SJCRH30 (cell line): ENCODE measurements at places on chromosomes 1 and 21.

GRCh38 chr1:231706934-231707333 lies 80.3 kb downstream of the DISC1 start:
- DNase-seq: no peak

GRCh38 chr1:25503551-25504426 lies 39.6 kb upstream of the LDLRAP1 start:
- peak; percentile 71 for DNase-seq

- DNase-seq: no peak
Measured at GRCh38 chr1:71438626-71439025, 357.8 kb upstream of the ZRANB2 start.

DNA sequence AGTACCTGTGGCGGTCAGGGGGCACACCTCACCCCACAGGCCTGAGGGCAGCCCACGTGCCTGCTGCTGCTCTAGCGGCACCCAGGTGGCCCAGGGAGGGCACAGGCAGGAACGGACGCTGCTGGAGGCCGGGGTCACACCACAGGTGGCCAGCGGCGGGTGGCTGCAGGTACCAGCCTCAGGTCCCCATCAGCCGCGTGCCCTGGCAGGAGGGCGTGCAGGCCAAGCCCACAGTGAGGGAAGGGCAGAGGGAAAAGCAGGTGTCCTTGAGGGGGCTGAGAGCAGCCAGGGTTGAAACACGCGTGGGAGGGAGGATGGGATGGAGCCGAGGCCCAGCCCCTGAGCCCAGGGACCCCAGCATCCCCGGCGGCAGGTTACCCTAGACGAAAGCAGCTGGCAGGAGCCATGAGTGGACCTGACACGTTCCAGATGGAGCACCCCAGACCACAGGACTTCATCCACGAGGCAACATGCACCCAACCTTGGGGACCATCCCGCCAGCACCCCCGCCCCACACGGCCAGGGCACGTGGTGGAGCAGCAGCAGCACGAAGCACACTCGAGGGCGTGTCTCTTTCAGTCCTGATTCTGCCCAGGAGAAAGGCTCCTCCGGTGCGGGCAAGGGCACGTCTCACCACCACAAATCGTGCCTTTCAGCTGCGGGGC lies 3.7 kb downstream of the SLC19A1 start:
- DNase-seq: no peak

- no peak for DNase-seq
Measured at GRCh38 chr1:11461531-11462137, 17.3 kb upstream of the DISP3 start.

- no peak for DNase-seq
Measured at GRCh38 chr1:19643121-19643520, 990 bp upstream of the NBL1 start.

DNA sequence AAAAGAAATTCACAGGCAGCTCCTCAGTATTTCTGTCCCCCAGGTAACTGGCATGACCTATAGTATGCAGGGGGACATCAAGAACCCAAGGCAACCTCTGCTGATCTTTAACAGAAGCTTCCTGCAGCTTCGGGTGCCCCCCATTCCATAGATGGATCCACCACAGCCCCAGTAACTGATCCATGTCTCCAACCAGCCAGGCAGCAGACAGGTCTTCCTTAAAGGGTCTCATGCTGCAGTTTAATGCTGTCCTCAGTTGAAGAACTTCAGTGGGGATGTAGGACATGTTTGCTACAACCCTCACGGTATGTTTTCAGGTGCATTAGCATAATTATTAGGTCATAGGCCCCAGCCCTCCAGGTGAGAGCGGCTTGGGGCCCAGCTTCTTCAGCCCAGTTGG lies 90.9 kb upstream of the OLIG2 start:
- no peak for DNase-seq

DNA sequence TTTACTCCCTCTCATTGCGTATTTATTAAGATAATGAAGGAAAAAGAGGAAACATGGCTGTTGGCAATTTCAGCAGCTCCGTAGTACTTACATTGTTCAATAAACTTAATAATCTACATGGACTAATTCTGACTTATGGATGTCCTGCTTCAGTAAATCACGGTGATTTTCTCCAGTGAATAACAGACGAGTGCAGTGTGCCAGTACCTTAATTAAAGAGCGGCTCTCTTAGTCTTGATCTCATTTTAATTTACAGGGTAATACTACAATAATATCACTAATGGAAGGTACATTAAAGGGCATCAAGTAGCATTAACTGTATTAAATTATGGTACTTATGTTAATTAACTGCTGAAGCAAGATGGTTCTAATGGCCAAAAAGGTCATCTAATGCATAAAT lies 187.2 kb downstream of the NTNG1 start:
- DNase-seq: no peak

- no peak for DNase-seq
Measured at GRCh38 chr1:103275725-103276124, 167.4 kb upstream of the COL11A1 start.

- peak; percentile 16 for DNase-seq
Measured at GRCh38 chr1:181655756-181656155, 172.4 kb downstream of the CACNA1E start.

DNA sequence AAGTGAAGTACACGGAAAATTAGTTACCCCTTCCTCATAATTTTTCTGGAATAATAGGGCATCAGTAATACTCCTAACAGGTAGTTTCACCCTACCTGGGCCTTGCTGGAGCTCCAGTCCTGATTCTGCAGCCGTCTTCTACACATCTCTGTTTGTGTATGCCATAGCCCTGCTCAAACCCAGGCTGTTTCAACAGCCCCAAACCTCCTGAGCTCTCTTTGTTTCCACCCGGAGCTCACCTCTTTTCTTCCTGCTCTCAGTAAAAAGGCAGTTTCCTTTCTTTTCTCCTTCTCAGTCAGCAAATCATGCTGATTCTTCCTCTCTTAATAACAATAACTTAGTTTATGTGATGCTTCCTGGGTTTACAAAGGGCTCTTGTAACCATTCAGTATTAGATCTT lies 355.1 kb upstream of the RUNX1 start:
- DNase-seq: no peak

DNA sequence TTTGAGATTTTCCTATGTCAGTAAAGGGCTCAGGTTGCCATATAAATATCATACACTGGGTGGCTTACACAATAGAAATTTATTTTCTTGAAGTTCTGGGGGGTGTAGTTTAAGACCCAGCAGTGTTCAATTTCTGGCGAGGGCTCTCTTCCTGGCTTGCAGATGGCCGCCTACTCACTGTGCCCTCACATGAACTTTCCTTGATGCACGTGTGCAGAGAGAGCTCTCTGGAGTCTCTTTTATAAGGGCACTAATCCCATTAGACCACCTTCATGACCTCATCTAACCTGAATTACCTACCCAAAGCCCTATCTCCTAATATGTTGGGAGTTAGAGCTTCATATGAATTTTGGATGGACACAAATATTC lies 21.1 kb downstream of the TMEM51 start:
- DNase-seq: no peak

- DNase-seq: peak; percentile 81
Measured at GRCh38 chr1:7046314-7046713, 261.1 kb downstream of the CAMTA1 start.

DNA sequence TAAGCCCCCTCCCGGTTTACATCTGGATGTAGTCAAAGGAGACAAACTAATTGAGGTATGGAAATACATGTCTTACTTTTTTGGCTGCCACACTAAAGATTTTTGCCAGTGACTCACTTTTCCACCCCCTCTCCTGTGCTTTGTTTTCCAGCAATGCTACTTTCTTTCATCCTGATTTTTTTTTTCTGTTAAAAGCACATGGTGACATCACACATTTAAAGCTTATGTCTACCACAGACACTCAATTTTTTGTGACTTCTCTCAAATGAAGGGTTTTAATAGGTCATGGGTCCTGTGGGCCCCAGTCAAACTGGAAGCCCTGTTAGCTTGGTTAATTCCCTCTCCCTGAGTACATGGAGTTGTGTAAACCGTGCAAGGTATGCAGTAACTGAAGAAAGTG lies 2.2 kb downstream of the PPP1R8 start:
- DNase-seq: no peak
